ENCODE measurements at places on chromosomes 11 and 22.

DNA sequence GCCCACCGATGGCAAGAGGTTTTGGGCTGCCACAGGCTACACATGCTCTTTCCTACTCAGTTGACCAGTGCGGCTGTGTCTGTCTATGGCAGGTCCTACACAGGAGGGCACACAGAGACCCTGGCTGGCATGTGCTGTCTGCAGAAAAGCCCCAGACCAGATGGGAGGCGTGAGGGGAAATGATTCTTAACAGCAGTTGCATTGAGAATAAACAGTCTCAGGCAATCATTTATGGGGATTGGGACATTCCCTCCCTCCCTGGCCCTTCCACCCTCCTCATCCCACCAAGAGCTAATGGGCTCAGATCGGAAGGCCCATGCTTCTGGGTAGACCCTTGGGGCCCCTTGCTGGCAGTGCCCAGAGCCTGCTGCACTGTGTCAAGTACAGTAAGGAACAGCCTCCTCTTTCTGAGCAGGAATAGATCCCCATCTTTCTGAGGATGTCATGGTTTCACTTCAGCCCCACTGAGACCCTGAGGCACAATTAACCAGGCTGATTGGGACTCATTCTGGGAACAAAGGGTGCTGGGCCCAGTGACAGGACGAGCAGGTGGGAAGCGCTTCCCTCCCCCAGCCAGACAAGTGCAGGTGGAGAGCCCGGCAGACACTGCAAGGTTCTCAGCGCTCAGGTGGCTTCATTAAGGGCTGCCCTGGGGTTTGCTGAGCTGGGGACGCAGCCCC is 28.3 kb downstream of the TSPAN18 start:
- DNase-seq = no peak

- no peak for DNase-seq
Observed at GRCh38 chr11:5247472-5248192, 2.0 kb downstream of the HBG1 start.

- no peak for DNase-seq
Observed at GRCh38 chr11:70501051-70501901, 102.9 kb downstream of the CTTN start.

- DNase-seq = no peak
Observed at GRCh38 chr22:23762842-23763578, at the start of gene C22orf15. C22orf15 (plus strand) TSS chr22:23762990; CDS start chr22:23763307, 317 bp downstream.

DNA sequence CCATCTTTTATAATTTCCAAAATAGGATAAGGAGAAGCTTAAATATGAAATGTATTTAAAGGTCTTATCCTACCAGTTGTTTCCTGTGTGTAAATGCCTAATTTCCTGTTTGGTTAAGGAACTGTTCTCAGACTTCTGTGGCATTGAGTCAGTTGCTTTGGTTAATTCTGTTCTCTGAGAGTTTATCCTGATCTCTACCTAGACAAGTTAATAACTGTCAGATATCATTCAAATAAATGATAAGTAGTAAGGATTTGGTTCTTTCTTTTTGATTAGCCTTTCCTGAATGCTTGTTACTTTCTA is 39.5 kb downstream of the CTNND1 start:
- DNase-seq = no peak

DNA sequence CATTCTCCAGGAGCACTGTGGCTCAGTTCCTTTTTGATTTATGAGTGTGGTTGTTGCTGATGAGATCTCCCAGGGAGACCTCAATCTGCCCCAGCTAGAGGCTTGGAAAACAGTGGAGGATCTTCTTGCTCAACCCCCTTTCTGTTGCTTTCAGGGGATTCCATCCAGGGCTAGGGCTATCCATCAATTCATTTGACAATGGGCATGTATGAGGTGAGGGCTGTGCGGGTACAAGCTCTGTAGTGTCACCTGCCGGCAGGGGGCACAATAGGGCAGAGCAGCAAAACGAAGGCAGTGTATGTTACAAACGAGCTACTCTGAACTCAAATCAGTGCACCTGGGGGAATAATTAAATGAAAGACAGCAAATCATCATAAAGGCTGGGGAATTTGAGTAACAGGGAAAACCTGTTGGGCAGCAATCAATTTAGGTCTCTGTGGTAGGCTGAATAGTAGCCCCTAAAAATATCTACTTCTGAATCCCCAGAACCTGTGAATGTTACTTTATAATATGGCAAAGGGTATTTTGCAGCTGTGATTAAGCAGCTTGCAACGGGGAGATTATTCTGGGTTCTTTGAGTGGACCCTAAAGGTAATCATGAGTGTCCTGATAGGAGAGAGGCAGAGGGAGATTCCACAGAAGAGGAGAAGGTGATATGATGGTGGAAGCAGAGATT is 170.3 kb upstream of the ZBED5 start:
- DNase-seq = peak; percentile 60

- DNase-seq = no peak
Observed at GRCh38 chr22:19175602-19176174, 2.8 kb downstream of the SLC25A1 start.

DNA sequence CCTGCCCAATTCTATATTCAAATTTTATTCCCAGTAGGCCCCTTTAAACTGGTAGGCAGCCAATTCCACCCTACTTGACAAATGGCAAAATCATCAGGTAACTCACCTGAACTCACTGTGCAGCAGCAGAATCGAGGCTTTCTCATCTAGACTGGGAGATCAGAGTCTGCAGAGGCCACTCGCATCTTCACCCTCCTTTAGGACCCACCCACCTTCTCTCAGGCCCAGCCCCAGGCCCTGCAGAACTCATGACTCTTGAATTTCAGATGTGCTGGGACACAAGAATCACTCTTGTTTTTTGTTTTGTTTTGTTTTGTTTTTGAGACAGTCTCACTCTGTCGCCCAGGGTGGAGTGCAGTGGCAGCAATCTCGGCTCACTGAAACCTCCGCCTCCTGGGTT is 38.8 kb downstream of the MICAL3 start:
- DNase-seq = no peak

DNA sequence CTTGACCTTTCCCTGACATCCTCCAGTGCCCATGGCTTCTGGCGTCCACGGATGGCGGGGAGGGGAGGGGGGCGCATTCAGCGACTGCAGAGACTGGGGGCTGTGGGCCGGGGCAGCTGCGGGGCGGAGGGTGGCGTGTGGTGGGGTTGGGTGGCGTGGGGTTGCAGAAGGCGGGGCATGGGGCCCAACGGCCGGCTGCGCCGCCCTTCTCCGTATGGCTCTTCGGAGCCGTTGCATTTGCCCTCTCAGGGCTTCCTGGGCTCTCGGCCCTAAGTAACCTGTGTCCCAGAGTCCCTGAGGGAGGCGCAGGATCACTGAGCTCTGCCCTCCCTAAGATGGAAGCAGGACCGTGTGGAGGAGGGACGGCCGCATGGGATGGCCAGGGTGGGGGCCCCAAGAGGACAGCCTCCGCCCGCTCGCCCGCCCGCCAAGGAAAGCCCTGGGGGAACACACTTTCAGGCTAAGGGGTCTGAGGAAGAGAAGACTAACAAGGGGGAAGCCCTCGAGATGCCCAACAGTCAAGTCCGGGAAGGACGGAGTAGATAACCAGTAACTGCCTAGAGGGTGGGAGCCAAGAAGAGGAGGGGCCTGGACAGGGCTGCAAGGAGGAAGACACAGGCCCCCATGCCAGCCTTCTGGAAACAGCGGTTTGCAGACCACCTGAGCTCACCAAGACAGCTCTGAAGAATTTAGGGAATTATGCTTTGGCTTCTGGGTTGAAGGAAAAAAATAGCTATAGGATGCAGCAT is 9.2 kb upstream of the AIFM3 start:
- DNase-seq = no peak

DNA sequence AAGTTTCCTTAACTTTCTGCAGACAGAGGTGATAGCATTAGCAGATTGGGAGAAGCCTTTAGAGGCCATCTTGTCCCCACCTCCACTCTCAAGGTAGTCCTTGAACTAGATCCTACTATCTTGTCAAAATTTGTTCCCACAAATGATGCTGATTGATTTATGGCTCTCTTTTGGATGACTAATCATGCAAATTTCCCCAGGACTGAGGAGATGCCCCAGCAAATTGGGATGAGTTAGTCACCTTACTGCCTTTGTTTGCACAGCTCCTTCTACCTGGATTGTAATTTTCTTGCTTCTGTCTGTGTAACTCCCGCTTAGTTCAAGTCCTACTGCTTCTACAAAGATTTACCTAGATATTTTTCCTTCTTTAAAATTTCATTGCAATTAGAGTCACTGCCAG is 391.4 kb upstream of the CADM1 start:
- DNase-seq = no peak

GRCh38 chr11:119481021-119481666 is 58.2 kb upstream of the THY1 start:
- DNase-seq = peak; percentile 16

GRCh38 chr22:49017482-49018329 is 810.0 kb downstream of the BRD1 start:
- DNase-seq = no peak

- no peak for DNase-seq
Observed at GRCh38 chr11:105942921-105943320, 79.1 kb downstream of the MSANTD4 start.

- DNase-seq = no peak
Observed at GRCh38 chr11:65159012-65159411, 11.0 kb upstream of the SPDYC start.

DNA sequence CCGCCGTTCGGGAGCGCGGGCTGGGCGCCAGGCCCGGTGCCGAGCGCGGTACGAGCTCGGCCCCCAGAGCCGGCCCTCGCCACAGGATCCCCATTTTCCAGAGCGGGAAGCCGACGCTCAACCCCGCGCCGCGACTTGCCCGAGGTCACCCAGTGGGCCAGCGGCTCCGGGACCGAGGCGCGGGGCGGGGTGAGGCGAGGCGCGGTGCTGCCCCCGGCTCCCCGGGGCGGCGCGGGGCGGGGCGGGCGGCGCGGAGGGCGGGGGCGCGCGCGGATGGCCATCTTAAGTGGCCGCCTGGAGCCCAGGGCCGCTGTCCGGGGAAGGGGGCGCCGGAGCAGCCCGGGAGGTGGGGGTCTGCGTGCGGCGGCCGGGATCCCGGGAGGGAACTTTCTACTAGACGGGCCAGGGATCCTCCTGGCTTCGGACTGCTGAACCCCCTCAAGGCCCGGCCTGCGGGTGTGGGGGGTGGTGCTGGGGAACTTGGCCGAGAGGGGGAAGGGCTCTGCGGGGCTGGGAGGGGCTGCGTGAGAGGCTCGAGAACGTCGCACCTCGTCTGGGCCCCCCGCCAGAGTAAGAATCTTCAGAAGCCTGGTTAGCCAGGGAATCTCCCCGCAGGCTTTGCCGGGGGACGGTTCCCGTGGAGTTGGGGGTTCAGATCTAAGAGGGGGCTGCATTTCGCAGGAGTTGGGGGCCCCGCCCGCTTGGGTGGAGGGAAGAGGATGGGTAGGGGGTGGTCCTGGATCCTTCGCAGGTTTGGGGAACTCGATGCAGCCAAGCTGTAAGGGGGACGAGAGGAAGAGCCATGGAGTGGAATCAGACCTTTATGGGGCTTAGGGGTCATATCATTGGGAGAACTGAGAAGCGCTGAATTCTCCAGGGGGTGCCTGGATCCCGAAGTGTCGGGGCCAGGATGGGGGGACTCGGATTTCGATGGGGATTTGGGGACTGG is 678 bp upstream of the INPPL1 start:
- DNase-seq = no peak

GRCh38 chr11:113317339-113317738 is 3.0 kb downstream of the TTC12 start:
- no peak for DNase-seq

GRCh38 chr11:40168414-40168813 is 1291.0 kb downstream of the LRRC4C start:
- no peak for DNase-seq

GRCh38 chr11:132655187-132655855 is 877.0 kb downstream of the OPCML start:
- no peak for DNase-seq

DNA sequence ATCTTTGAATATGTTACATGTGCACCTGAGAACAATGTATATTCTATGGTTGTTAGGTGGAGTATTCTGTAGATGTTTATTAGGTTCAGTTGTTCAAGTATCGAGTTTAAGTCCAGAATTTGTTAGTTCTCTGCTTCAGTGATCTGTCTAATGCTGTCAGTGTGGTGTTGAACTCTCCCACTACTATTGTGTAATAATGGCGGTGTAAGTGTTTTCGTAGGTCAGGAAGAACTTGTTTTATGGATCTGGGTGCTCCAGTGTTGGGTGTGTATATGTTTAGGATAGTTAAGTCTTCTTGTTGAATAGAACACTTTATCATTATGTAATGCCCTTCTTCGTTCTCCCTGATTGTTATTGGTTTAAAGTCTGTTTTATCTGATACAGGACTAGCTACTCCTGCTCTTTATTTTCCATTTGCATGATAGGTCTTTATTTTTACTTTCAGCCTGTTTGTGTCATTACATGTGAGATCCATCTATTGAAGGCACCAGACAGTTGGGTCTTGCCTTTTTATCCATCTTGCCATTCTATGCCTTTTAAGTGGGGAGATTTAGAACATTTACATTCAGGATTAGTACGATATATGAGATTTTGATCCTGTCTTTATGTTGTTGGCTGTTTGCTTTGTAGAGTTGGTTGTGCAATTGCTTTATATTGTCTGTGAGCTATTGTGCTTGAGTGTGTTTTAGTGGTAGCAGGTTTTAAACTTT is 121.6 kb downstream of the DDX10 start:
- DNase-seq = no peak

DNA sequence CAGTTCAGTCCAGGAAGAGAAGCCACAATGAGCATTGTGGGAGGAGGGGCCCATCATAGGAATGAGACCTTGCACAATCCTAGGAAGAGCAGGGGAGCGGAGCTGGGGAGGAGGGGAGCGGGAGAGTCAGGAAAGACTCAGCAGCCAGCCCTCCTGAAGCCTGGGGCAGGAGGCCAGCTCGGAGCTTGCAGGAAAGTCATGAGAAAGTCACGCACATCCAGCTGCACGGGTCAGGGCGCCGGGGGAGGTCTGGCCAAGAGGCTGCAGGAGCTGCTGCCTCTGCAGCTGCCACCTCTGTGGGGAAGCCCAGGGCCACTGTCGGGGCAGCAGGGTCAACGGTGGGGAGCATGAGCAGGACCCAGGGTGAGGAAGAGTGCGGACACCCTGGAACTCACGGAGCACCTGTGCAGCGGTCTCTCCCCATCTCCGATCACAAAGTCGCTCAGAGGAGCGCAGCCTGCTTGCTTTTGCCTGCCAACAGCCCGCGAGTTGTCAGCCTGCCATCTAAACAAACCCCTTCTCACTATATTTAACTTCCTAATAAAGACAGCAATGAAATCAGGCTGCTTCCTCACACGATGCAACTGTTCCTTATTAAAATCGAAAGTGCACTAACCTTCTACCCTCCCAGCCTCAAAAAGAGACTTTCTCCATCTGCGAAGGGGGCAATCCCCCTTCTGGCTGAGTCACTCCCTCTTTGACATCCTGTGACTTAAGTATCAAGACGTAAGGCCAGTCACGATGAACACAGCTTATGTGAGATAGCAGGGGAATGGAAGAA is 52.9 kb upstream of the RTL6 start:
- DNase-seq = no peak

- DNase-seq = no peak
Observed at GRCh38 chr11:44621140-44621681, 55.7 kb downstream of the CD82 start.

DNA sequence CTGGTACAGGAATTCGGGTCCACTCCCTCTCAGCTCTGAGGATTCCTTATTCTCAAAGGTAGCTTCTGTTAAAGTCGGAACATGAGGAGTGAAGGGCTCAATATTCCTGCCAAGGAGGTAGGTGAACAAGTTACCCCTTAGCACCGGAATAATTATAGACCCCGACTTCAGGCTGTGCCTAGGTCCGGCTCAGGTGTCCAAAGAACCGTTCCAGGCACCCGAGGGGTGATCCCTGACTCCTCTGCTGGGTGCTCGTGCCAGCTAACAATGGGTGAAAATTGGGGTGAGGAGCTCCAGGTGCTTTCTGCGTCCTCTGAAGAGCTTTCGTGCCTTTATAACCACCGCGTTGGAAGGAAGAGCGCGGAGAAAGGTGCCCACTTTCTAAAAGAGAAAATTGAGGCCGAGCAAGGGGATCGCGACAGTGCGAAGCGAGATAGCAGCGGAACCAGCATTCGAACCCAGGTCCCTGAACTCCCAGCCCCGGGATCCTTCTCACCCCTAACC is 393 bp downstream of the CYB561A3 start:
- DNase-seq = no peak

All from stimulated activated CD4-positive, alpha-beta T cell treated with anti-CD3 and anti-CD28 coated beads, Interleukin-1b, Interleukin-23, amount 100 ng/mL, for 1 hour (primary cell).